ENCODE measurements at places on chromosomes 12 and 14.

GRCh38 chr12:120830052-120830940 is 73.9 kb downstream of the SPPL3 start:
- no peak for DNase-seq

DNA sequence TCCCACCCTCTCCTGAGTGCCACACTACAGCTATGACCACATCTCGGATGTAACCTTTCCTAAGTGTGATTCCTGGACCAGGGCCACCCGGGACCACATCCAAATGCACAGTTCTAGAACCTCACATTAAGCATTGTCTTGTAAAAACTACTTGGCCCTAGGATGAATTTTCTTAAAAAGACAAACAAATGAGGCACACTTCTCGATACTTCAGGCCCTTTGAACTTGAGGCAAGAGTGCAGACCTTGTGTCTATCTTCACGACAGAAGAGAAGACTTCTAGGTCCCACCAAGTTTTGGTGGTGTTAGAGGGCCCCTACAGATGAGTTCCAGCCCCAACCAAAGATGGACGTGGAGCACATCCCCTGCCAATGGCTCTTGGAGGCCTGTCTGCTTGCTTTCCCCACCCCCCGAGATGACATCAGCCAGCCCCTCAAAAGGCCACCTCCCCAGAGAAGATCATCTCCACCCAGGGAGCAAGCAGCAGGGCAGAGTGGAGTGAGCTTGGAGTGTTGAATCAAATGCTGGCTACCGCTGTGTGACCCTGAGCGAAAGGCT is 9.3 kb downstream of the ISCU start:
- no peak for DNase-seq

DNA sequence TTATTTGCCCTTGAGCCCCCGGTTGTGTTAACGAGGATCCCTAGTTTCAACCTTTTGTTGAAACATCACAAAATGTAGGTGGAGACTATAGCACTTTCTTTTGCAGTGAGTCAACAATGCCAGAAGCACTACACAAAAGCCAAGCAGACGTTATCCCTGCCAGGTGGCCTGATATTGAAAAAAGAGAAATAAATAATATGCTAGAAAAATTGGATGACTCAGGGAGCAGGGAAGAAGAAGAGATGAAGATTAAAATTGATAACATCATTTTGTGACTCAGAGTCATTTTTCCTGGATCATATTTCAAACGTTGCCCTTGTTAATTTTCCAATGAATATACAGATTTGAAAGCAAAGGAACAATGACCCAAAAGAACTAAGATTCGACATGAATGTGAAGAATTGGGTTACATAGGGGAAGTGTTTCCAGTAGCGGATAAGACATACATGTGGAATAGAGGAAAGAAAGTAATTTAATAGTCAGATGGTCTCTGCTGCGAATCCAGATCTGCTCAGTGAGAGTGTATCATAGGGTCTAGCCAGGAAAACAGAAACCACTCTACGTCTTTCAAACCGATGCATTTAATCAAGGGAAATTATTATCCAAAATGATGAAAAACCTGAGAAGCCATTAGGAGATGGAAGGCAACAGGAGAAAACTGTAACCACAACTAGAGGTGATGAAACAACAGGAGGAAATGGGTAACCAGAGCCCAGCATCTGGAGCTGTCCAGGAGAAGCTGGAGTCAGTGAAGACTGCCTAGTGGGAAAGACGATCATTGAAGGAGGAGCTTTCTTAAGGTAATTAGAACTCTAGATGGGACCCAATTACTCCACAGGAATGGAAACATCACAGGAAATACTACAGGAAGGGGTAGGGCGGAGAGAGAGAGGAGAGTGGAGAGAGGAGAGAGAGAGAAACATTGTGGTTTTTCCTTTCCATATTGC is 57.9 kb downstream of the RERG start:
- DNase-seq: no peak

- no peak for DNase-seq
Observed at GRCh38 chr12:51270067-51270950, at the start of gene SMAGP. Gene SMAGP (minus strand): TSS chr12:51270415. CDS start chr12:51269278, 1,137 bp downstream.

- no peak for DNase-seq
Observed at GRCh38 chr12:65668981-65669695, 155.1 kb upstream of the HMGA2 start.

GRCh38 chr12:132286912-132287311 is 42.5 kb downstream of the GALNT9 start:
- DNase-seq: no peak
